ENCODE measurements at places on chromosomes 5 and 9. TPM values are rescaled to one million over a fixed set of nuclear protein-coding genes. Genes with fewer than 3 reads are reported as not detected.

NAIP gene
- total RNA-seq, result 8.7 TPM

GRCh38 chr5:43168175-43168574, 23.9 kb upstream of the NIM1K start:
- H3K27me3 ChIP-seq, result no peaks in the 10 kb centered on the region
- no peak overlapping the region for H3K4me3 ChIP-seq
- H3K36me3 ChIP-seq, result peaks cover 29% of the 10 kb centered on the region
- no peak for DNase-seq
- no peaks in the 10 kb centered on the region for H3K4me1 ChIP-seq

FEM1C gene
- total RNA-seq, result 11.1 TPM

- DNase-seq, result no peak
- no peaks in the 10 kb centered on the region for H3K36me3 ChIP-seq
- no peak overlapping the region for H3K27ac ChIP-seq
- no peaks in the 10 kb centered on the region for H3K4me1 ChIP-seq
Observed at GRCh38 chr9:36679710-36680109, 107.0 kb downstream of the MELK start.

DNA sequence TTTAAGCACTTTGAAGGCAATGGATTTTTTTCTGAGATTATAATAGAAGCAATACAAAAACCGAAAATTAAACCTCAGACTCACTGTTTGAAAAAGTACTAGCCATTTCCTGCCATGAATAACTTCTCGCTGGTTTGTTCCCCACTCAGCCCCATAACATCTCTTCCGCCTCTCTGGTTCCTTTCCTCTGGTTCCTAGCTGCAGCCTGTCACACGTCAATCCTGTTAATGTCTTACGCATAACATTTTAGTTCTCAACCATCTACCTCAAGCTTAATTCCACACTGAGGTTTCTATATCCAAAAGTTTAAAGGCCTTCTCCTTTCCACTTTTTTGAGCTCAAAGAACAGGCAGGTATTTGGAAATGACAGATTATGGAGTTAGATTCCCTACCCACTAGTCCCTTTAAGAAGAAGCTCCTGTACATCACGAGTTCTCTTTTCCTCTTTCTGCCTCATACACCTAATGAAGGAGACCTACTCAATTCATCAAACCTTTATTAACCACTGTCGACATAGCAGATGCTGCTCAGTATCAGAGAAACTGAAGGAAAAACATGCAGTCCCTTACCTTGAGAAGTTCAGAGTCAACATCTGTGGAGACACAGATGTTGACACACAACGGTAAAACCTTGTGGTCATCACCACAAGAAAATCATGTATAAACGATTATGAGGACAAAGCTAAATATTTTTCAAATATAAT, 243.0 kb upstream of the PTGER4 start:
- no peaks in the 10 kb centered on the region for H3K27me3 ChIP-seq
- no peaks in the 10 kb centered on the region for H3K36me3 ChIP-seq
- H3K4me1 ChIP-seq, result no peaks in the 10 kb centered on the region
- no peak for DNase-seq

DNA sequence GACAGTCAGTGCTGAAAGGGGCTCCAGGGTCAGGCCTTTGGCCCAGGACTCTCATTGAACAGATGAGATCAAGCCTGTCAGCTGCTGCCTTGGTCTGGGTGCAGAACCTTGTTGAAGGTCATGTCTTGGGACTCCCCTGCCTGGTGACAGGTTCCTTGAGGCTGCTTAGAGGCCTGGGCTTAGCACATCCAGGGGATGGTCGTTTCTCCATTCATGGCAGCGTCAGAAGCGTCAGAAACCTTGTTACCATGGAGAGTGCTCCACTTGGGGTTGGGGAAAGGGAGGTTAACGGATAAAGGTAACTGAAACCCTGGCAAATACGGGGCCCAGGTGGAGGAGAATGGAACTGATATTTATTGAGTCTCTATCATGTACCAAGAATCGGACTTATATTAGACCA, 8.8 kb downstream of the ARPC5L start:
- no peak for DNase-seq
- H3K27me3 ChIP-seq, result no peaks in the 10 kb centered on the region
- H3K4me1 ChIP-seq, result peaks cover 8% of the 10 kb centered on the region
- H3K4me3 ChIP-seq, result peak overlapping the region; percentile 84
- peaks cover 23% of the 10 kb centered on the region for H3K36me3 ChIP-seq
- peak overlapping the region; percentile 96 for H3K27ac ChIP-seq

GRCh38 chr9:111940697-111941096, 44.1 kb downstream of the UGCG start:
- DNase-seq, result no peak
- H3K27me3 ChIP-seq, result no peaks in the 10 kb centered on the region
- H3K36me3 ChIP-seq, result peaks cover 3% of the 10 kb centered on the region
- H3K4me1 ChIP-seq, result peaks cover 4% of the 10 kb centered on the region
- no peak overlapping the region for H3K27ac ChIP-seq

DNA sequence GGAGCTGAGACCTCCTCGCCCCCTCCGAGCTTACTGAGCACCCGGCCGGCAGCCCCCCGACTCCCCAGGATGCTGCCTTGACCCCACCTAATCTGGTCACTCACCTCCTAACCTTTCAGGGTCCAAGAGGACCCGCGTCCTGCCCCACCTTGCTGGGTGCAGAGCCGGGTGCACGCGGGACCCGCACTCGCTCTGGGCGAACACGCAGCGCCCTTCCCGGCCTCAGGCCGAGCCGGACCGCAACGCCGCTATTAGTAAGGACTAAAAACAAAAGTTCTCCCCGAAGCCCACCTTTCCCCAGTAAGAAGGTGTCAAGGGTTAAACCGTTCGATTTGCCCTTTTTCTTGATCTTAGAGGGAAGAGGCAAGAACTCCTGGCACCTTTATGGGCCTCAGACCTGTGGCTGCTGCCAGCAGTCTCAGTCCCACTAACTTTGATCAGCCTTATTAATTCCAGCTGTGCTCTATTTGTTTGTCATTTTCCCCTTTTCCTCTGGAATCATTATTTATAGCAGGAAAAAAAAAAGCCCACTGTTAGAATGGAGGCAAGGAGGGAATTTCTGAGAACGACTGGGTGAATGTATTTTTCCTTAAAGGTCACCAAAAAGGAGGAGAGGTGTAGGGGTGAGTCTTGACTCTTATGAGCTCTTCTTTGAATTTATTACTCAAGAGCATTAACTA, 10.5 kb downstream of the IRX2 start:
- H3K36me3 ChIP-seq, result no peaks in the 10 kb centered on the region
- H3K4me3 ChIP-seq, result no peak overlapping the region
- no peak overlapping the region for H3K27ac ChIP-seq
- no peaks in the 10 kb centered on the region for H3K4me1 ChIP-seq

- H3K4me3 ChIP-seq, result no peak overlapping the region
- H3K27me3 ChIP-seq, result peaks cover 4% of the 10 kb centered on the region
- DNase-seq, result no peak
- H3K4me1 ChIP-seq, result no peaks in the 10 kb centered on the region
- no peaks in the 10 kb centered on the region for H3K36me3 ChIP-seq
Observed at GRCh38 chr5:1656271-1656975, 132.7 kb upstream of the LPCAT1 start.

- no peaks in the 10 kb centered on the region for H3K27me3 ChIP-seq
- H3K4me1 ChIP-seq, result no peaks in the 10 kb centered on the region
- no peaks in the 10 kb centered on the region for H3K36me3 ChIP-seq
- no peak overlapping the region for H3K27ac ChIP-seq
- DNase-seq, result no peak
- no peak overlapping the region for H3K4me3 ChIP-seq
Observed at GRCh38 chr5:149759986-149760853, 30.1 kb downstream of the PPARGC1B start.

- no peak overlapping the region for H3K4me3 ChIP-seq
- peak; percentile 92 for DNase-seq
- no peaks in the 10 kb centered on the region for H3K4me1 ChIP-seq
- no peaks in the 10 kb centered on the region for H3K36me3 ChIP-seq
- H3K27me3 ChIP-seq, result no peaks in the 10 kb centered on the region
- H3K27ac ChIP-seq, result peak overlapping the region; percentile 78
Observed at GRCh38 chr5:68343421-68343826, 127.9 kb downstream of the PIK3R1 start.

PCDHB3 gene
- total RNA-seq, result 1.1 TPM

DNA sequence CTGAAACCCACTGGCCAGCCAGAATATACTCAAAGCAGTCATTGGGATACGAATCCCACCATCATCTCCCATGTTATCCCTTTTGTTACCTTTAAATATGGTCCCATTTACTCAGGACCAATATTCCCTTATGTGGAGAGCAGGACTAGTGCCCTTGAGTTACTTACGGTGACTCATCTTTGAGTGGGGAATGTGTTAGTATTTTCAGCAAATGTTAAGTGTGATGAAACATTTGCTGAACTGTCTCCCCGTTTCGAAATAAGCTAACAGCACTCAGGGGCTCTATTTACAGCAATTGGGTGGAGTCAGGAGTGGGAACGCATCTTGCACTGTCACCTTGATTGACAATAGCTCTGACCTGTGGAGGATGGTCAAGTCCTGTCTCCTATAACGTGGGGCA, 67.4 kb downstream of the CTSL start:
- DNase-seq, result no peak
- no peaks in the 10 kb centered on the region for H3K27me3 ChIP-seq
- H3K4me1 ChIP-seq, result no peaks in the 10 kb centered on the region

ORM2 gene
- total RNA-seq, result 0.64 TPM

DDX41 gene
- total RNA-seq, result 117 TPM

DNA sequence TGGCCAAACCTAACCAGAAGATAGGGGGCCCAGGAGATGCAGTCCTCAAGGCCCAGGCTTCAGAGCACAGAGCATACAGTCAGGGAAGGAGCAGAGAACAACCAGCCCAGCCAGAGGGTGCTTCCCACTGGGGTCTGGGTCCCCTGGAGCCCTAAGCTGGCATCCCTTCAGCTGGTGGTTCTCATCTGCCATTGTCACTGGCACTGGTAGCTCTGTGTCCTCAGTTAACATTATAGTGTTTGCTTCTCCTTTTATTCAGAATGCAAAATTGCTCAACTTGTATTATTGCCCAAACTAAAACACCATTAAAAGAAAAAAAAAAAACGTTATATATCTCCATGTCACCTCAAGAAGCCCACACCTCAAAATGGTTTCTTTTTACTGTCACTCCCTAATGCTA, 219.2 kb downstream of the ENC1 start:
- H3K4me1 ChIP-seq, result no peaks in the 10 kb centered on the region
- H3K4me3 ChIP-seq, result no peak overlapping the region
- no peaks in the 10 kb centered on the region for H3K36me3 ChIP-seq
- H3K27ac ChIP-seq, result no peak overlapping the region
- no peaks in the 10 kb centered on the region for H3K27me3 ChIP-seq
- no peak for DNase-seq

DNA sequence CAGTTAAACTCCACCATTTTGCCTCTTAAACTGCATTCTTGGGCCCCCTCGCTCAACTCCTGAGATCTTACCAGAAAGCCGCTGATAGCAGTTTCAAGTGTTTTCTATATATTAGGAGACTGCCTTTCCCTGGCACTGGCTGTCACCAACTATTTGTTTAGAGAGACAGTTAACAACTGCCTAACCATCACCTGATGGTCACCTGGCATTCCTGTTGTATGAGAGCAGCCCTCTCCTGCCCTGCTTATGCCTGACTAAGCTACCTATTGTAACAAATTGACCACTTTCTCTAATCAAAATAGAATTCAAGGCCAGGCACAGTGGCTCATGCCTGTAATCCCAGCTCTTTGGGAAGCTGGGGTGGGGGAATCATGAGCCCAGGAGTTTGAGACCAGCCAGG, 28.0 kb upstream of the SIL1 start:
- H3K4me1 ChIP-seq, result no peaks in the 10 kb centered on the region
- no peaks in the 10 kb centered on the region for H3K27me3 ChIP-seq
- no peaks in the 10 kb centered on the region for H3K36me3 ChIP-seq

DNA sequence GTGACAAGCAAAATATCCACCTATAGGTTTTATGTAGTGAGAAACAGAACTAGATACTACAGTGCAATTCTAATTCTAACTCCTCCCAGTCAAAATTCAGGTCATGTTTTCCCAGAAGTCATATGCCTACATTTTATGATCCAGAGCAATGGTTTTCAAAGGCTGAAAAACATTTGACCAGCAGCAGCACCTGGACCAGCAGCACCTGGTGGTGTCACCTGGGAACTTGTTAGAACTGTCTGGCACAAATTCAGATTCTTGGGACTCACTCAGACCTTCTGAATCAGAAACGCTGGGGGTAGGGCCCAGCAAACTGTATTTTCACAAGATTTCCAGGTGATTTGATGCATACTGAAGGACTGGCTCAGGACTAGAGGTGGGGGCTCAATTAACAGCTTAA, 367.7 kb upstream of the RFX3 start:
- H3K27ac ChIP-seq, result no peak overlapping the region
- no peak for DNase-seq
- H3K4me3 ChIP-seq, result no peak overlapping the region
- H3K4me1 ChIP-seq, result no peaks in the 10 kb centered on the region
- H3K36me3 ChIP-seq, result no peaks in the 10 kb centered on the region
- no peaks in the 10 kb centered on the region for H3K27me3 ChIP-seq

DNA sequence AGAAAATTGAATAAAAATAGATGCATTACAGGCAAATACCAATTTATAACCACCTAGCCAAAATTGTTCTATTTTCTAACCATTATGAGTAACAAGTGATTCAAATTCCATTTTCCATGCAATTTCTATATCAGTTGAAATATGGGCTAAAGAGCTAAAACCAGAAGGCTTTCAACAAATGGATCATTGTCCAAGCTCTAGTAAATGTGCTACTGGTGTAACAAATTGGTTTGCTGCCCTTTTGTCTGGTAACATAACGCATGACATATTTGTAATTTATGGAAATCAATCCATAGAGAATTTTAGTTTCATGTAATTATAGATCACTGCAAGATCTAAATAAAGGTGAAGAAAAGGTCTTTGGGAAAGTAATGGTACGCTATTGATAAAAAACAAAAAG, 708.0 kb upstream of the GRAMD2B start:
- no peaks in the 10 kb centered on the region for H3K36me3 ChIP-seq
- no peaks in the 10 kb centered on the region for H3K4me1 ChIP-seq
- no peak overlapping the region for H3K4me3 ChIP-seq
- DNase-seq, result no peak

- no peaks in the 10 kb centered on the region for H3K36me3 ChIP-seq
- H3K4me1 ChIP-seq, result no peaks in the 10 kb centered on the region
- DNase-seq, result no peak
- no peak overlapping the region for H3K4me3 ChIP-seq
Observed at GRCh38 chr5:97498657-97499056, 315.6 kb upstream of the RIOK2 start.

WNK2 gene
- not detected for total RNA-seq

SAXO1 gene
- 0.11 TPM for total RNA-seq

GRCh38 chr9:14158916-14159315, 155.0 kb downstream of the NFIB start:
- H3K4me3 ChIP-seq, result no peak overlapping the region
- no peaks in the 10 kb centered on the region for H3K4me1 ChIP-seq
- no peaks in the 10 kb centered on the region for H3K27me3 ChIP-seq
- DNase-seq, result no peak
- H3K27ac ChIP-seq, result no peak overlapping the region

DNA sequence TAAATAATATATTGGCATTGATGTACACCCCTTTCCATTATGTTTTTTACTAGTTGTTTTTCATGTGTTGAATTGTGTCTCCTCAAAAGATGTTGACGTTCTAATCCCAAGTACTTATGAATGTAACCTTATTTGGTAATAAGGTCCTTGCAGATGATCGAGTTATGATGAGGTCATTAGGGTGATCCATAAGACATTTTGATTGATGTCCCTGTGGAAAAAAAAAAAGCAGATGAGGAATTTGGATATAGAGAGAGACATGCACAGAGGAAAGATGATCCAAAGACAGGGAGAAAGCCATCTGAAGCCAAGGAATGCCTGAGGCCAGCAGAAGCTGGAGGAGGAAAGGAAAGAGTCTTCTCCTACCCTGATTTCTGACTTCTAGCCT, 632.7 kb downstream of the TLR4 start:
- H3K36me3 ChIP-seq, result no peaks in the 10 kb centered on the region
- H3K4me1 ChIP-seq, result no peaks in the 10 kb centered on the region
- no peak for DNase-seq
- no peak overlapping the region for H3K4me3 ChIP-seq
